ENCODE measurements at places on chromosomes 2 and 18.

GRCh38 chr18:59075923-59076322 is 63.8 kb upstream of the SEC11C start:
- no peak for DNase-seq

GRCh38 chr2:70861777-70862625 is 26.4 kb upstream of the CD207 start:
- peak; percentile 69 for DNase-seq

DNA sequence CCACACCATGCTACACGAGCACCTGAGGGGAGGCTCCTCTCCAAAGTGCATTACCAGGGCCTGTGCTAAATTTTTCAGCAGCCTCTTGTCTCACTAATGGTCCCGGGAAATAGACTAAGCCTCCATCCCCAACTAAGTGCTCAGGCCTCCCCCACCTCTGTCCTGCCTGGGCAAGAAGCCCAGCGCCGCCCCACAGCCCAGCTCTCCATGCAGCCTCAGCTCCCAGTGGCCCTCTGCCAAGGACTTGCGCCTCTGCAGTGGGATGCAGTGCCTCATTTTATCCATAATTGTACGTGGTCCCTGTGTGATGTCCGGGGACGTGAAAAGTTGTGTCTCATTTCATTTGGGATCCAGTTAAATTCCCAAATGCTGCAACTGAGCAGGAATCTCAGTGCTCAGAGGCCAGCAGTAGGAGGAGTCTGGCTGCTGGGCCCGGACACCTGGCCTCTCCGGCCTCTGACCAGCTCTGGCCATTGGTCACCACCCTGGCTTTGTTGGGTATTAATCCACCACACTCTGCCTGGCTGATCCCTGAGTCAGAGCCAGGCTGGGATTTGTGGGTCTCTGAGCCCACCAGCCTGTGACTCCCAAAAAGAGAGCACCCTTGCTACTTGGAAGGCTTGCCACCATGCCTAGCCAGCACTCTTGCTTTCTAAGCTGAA is 11.4 kb upstream of the STEAP3 start:
- no peak for DNase-seq

GRCh38 chr18:49668574-49669275 is 106.9 kb downstream of the LIPG start:
- peak; percentile 24 for DNase-seq

GRCh38 chr2:126614524-126615227 is 41.3 kb upstream of the GYPC start:
- DNase-seq, result no peak

DNA sequence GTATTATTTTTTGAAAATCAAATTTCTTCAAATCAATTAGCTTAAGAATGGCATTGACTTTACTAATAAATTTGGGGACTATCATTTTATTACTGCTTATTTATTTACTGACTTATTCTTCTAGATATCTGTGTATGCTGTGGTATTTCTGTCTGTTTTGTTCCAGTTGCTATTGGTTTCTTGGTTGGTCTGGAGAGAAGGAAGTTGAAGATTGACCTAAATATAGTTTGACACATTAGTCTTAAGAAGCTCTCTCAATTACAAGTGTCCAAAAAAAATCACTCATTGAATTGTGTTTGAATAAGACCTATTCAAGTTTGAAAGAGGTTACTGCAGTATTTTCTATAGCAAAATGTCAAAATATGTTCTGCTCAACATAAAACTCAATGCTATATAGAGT is 153.3 kb upstream of the KYNU start:
- no peak for DNase-seq

DNA sequence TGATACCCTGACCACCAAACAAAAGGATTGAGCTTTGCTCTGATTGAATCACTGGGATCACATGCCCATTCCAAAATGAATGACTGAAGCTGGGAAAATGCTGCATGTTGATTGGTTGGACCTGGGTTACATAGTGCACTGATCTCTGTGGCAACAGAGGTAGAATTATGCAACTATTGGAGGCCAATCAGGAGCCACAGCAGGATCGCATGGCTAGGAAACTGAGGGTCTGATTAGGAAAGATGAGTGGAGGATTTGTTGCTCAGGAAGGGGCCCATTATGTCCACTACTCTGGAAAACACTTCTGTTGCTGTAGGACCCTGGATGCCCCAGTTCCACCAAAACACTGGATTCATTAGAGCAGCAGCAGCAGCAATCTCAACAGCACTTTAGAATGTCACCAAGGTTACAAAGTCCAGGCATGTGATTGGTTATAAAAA is 25.9 kb upstream of the SGPP2 start:
- DNase-seq, result no peak

- DNase-seq, result no peak
These were observed 24.4 kb downstream of the CAPG start for GRCh38 chr2:85385746-85386145.

All from epithelial cell of esophagus (primary cell).